ENCODE measurements at places on chromosomes 7 and 10. TPM values are rescaled to one million over a fixed set of nuclear protein-coding genes. Genes with fewer than 3 reads are reported as not detected.

DNA sequence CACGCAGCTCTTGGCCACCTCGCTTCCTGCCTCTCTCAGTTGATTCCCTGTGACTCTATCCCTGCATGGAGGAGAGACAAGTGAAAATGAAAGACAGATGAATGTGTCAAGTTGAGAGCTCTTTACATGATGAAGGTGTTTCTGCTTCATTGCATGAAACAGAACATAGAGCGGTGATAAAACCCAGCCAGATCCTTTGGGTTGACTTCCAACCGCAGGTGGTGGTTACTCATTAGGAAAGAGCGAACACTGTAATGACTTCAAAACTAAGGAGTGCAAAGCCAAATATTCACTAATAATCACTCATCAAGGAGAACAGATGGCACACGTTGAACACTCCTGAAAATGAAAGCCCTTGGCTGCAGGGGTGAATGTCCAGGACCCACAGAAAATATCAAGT is 31.8 kb upstream of the WDR11 start:
- no peaks in the 10 kb centered on the region for H3K27me3 ChIP-seq
- no peak for DNase-seq
- no peak overlapping the region for H3K27ac ChIP-seq

Gene CRHR2
- total RNA-seq: not detected

- H3K36me3 ChIP-seq: no peaks in the 10 kb centered on the region
- no peaks in the 10 kb centered on the region for H3K27me3 ChIP-seq
- no peak overlapping the region for H3K4me3 ChIP-seq
Observed at GRCh38 chr10:33722067-33722466, 387.6 kb upstream of the NRP1 start.

DNA sequence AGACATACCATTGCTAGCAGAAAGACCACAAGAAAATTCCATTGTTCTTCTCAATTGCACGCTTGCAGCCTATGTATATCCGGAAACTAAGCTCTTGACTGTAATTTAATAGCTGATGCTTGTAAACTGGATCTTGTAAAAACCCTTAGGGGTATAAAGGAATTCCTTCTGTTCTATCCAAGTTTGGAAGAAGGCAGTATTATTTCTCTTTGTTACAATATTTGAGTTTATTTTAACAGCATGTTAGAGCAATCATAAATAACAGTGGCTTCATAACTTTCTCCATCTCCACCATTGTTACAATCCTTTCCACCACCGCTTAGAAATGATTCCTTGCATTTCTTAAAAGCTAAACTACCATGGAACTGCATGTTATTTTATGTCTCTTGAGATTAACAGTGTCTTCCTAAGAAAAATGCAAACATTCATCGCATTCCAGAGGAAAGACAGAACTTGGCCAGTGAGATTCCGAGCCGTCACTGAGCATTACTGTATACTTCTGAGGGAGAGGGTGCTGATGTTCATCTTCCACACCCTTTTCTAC is 92.5 kb downstream of the TRIL start:
- H3K27me3 ChIP-seq: no peaks in the 10 kb centered on the region
- no peak overlapping the region for H3K4me3 ChIP-seq
- H3K4me1 ChIP-seq: no peaks in the 10 kb centered on the region
- no peak for DNase-seq
- no peak overlapping the region for H3K27ac ChIP-seq

Gene NUTM2A
- total RNA-seq: 4.9 TPM

GRCh38 chr10:122181041-122181732 is 89.9 kb upstream of the BTBD16 start:
- H3K4me3 ChIP-seq: no peak overlapping the region
- H3K4me1 ChIP-seq: no peaks in the 10 kb centered on the region
- peaks cover 4% of the 10 kb centered on the region for H3K27me3 ChIP-seq
- H3K27ac ChIP-seq: no peak overlapping the region
- DNase-seq: no peak

Gene BMPR1A
- total RNA-seq: 10.0 TPM

GRCh38 chr7:37198041-37198905 is 250.4 kb downstream of the ELMO1 start:
- DNase-seq: no peak
- no peaks in the 10 kb centered on the region for H3K27me3 ChIP-seq
- H3K27ac ChIP-seq: peak overlapping the region; percentile 71
- H3K4me3 ChIP-seq: no peak overlapping the region

DNA sequence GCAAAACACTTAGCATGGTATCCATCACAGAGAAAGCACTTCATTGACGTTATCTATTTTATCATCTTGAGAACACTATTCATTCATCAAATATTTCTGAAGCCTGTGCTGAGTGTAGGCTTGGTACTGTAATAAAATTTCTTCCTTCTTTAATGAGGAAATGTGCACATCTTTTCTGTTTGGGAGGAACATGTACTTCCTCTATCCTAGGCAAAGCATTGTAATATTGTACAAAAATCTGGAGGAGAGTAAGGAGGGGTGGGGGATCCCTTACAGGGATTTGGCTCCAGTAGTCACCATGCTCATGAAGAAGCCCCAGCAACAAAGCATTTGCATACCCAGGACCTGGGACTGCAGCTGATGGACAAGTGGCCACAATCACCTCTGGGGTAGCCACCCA is 39.9 kb upstream of the SORCS3 start:
- H3K27ac ChIP-seq: peak overlapping the region; percentile 37
- H3K4me1 ChIP-seq: no peaks in the 10 kb centered on the region
- no peak for DNase-seq

DNA sequence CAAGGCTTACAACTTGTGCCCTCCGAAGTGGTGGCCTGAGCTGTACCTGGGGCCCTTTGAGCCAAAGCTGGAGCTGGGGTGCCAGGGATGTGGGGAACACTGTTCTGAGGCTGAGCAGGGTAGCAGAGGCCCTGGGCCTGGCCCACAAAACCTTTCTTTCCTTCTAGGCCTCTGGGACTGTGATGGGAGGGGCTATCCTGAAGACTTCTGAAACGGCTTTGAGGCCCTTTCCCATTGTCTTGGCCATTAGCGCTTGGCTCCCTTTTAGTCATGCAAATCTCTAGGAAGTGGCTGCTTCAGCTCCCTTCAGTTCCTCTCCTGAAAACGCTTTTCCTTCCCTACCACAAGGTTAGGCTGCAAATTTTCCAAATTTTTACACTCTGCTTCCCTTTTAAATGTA is 16.8 kb upstream of the CRYGN start:
- H3K36me3 ChIP-seq: no peaks in the 10 kb centered on the region
- H3K4me1 ChIP-seq: peaks cover 3% of the 10 kb centered on the region
- no peak overlapping the region for H3K27ac ChIP-seq
- no peak for DNase-seq
- H3K4me3 ChIP-seq: no peak overlapping the region

- no peak overlapping the region for H3K27ac ChIP-seq
- no peaks in the 10 kb centered on the region for H3K36me3 ChIP-seq
- DNase-seq: no peak
- peaks cover 3% of the 10 kb centered on the region for H3K4me1 ChIP-seq
- no peaks in the 10 kb centered on the region for H3K27me3 ChIP-seq
Observed at GRCh38 chr10:76117949-76118348, 686.5 kb downstream of the LRMDA start.

- no peaks in the 10 kb centered on the region for H3K4me1 ChIP-seq
- H3K27me3 ChIP-seq: no peaks in the 10 kb centered on the region
- no peaks in the 10 kb centered on the region for H3K36me3 ChIP-seq
- no peak for DNase-seq
Observed at GRCh38 chr10:49349390-49349789, 46.5 kb downstream of the DRGX start.

- no peak overlapping the region for H3K27ac ChIP-seq
- no peaks in the 10 kb centered on the region for H3K4me1 ChIP-seq
- no peaks in the 10 kb centered on the region for H3K36me3 ChIP-seq
- H3K4me3 ChIP-seq: no peak overlapping the region
- H3K27me3 ChIP-seq: no peaks in the 10 kb centered on the region
Observed at GRCh38 chr7:32047075-32047474, 23.1 kb downstream of the PDE1C start.

Gene CREB5
- 25.8 TPM for total RNA-seq

- H3K36me3 ChIP-seq: no peaks in the 10 kb centered on the region
- no peaks in the 10 kb centered on the region for H3K4me1 ChIP-seq
- no peak overlapping the region for H3K27ac ChIP-seq
- H3K4me3 ChIP-seq: no peak overlapping the region
- no peak for DNase-seq
Observed at GRCh38 chr10:58546137-58546536, 33.5 kb downstream of the BICC1 start.
